ENCODE measurements at places on chromosomes 1 and 21.

- DNase-seq, result no peak
These were observed 616.9 kb downstream of the AJAP1 start for GRCh38 chr1:5271264-5271663.

- no peak for DNase-seq
These were observed 1.2 kb upstream of the TPRG1L start for GRCh38 chr1:3623441-3624199.

GRCh38 chr1:25447547-25447946 lies 16.9 kb downstream of the MACO1 start:
- DNase-seq, result no peak

GRCh38 chr1:14217384-14217783 lies 381.1 kb upstream of the KAZN start:
- no peak for DNase-seq

DNA sequence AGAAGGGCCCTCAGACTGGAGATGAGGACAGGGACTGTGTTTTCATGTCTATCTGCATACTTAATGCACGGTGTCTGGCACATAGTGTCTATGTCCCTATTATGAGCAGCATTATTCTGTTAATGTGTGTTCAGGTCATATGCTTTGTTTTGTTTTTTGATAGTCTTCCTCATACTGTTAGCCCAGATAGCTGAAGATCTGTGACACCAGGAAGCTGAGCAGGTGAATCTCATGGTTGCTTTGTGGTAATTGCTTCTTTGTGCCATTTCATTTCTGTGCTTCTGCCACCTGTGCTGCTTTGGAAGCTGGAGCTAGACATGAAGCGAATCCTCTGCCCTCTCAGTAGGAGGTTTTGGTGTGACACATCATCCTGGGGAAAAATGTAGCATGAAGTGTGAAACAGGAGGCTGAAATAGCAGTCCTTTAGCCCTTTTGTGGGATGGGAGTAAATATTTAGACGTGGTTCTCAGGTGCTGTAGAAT lies 15.8 kb downstream of the SMAP2 start:
- no peak for DNase-seq

DNA sequence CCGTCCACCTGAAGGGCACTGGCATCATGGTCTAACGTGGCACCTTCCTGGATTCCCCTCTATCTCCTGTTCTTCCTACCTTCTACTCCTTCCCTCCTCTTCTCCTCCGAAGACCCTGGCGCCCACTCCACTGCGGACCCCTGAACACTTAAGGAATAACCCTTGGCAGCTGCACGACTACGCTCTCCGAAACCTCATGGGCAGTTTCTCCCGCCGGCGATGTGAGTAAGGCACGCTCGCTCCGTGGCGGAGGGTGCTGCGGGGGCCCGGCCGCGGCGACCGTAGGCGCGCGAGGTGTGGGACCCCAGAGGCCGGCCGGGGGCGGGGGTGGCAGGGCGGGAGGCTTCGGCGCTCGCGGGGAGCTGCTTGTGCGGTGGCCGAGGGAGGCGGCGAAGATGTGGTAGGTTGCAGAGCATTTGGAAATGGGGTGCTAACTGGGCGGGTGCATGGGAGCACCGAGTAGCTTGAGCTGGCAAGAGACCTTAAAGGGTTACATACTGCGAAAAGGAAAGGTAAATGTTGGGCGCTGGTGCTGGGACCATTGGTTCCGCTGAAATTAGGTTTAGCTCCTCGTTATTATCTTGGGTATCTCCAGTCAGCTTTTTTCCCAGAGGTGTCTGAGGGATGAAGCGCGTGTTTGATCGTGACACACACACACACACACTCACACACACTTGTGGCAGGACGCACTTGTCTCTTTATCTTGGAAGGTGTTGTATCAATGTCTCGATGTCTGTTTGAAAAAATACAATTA lies 876 bp downstream of the LRRC7 start:
- no peak for DNase-seq

DNA sequence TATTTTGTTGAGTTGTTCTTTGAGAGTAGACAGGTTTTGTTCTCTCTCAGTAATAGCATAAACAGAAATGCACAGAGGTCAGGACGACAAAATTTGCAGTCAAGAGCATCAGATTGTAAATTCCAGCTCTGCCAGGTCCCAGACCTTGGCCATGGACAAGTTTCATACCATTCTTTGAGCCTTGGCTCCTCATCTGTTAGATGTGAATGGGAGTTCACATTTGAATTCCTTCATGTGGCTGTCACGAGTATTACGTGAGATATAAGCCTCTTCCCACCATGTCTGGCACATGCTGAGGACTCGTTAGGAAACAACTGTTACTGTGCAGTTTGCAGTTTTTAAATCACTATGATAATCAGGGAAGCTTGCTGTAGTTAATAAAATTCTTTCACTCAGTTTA lies 93.2 kb upstream of the KCTD3 start:
- DNase-seq, result no peak

DNA sequence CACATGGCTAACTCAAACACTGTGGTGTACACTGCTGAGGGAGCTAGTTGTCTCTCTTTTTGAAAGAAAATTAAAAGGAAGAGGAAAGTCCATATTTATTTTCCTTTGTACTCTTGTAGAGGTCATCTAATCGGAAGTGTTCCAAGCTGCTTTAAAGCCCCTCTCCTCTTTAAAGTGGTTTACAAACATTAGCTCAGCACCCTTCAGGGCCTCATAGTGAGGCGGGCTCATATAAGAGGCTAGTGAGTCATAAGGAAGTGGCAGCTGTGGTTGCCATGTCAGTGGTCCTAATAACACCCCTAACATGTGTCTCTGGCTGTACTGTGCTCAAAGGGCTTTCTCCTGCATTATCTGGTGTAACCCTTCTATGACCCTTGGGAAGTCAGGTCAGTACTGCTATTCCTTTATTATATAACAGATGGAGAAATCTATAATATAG lies 104.4 kb upstream of the SERBP1 start:
- DNase-seq, result no peak

DNA sequence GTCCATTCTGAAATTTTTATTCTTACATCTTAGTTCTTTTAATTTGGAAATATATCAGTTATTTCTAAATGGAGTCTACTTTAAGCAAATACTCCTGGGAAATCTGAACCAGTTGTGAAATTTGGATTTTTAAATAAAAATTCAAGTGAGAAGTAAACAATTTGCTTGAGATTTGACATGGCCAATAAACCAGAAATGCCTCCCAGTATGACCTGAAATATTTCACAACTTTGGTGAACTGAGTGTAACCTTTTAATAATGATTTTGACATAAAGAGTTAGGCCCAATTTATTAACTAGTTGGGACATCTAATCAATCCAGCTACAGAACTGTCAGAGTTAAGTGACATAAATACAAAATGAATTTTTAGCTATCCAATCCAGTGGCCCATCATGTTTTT lies 192.0 kb downstream of the ZC3H11B start:
- no peak for DNase-seq

- DNase-seq, result no peak
These were observed 76.3 kb upstream of the LMO4 start for GRCh38 chr1:87252406-87252805.

GRCh38 chr1:233933339-233933738 lies 28.9 kb downstream of the SLC35F3 start:
- no peak for DNase-seq

- no peak for DNase-seq
These were observed 39.7 kb downstream of the C21orf91 start for GRCh38 chr21:17779496-17779895.

DNA sequence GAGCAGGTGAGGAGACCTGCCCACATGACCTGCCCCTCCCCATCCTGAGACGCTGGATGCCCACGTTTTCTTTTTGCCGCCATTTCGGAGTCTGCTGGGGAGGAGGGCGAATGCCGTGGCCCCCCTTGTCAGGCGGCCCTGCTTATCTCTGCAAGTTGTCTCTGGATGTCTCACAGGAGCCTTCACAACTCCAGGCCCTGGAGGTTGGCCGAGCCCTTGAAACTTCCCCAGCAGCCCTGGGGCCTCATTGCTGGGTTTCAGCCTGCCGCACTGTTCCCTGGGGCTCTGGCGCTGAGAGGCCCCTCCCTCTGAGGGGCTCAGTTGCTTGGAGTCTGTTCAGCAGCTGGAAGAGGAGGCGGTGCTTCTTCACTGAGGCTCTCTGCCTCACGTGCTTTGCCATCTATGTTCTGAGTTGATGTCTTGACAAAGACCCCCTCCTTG lies 29.8 kb upstream of the ZBTB21 start:
- no peak for DNase-seq

DNA sequence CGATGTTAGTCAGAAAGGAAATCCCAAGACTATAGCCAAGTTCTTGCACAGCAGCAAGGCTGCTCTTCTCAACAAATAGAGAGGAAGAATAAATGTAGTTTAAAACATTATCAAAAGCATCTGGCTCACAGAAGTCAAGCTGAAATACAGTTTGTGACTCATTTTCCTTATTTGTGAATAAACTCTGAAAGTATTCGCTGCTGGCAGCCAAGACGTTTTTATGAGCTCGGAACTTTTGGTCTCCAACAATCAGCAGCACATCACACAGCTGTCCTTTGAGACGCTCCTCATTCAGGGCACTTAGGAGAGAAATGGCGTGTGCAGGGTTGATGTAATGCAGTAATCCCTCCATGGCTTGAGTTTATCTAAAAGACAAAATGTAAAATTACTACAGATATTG lies 16.4 kb downstream of the ZBTB21 start:
- no peak for DNase-seq

All from stimulated activated CD4-positive, alpha-beta T cell treated with anti-CD3 and anti-CD28 coated beads, Interleukin-4, amount 100 ng/mL, for 1 hour (primary cell).